ENCODE measurements at places on chromosomes 3 and 15. TPM values are rescaled to one million over a fixed set of nuclear protein-coding genes. Genes with fewer than 3 reads are reported as not detected.

Gene TPRG1
- total RNA-seq: not detected

Gene ROPN1
- not detected for total RNA-seq

Gene PIGB
- total RNA-seq: 14.1 TPM

Gene DPP8
- total RNA-seq: 35.3 TPM

Gene SGO1
- total RNA-seq: 15.5 TPM

Gene ACTRT3
- 5.1 TPM for total RNA-seq

Gene TMEM45A
- 5.6 TPM for total RNA-seq

Gene ACOX2
- total RNA-seq: 1.5 TPM

All from endothelial cell of umbilical vein (primary cell).